Nasal cavity respiratory epithelium epithelial cell of viscerocranial mucosa (primary cell): ENCODE measurements at places on chromosomes 2 and 18. TPM values are rescaled to one million over a fixed set of nuclear protein-coding genes. Genes with fewer than 3 reads are reported as not detected.

The AQP12B gene
- total RNA-seq = not detected in 2 replicates

The OTX1 gene
- 2.7 and 8.1 TPM in 2 replicates for total RNA-seq

The LRRC30 gene
- total RNA-seq = not detected in 2 replicates

The DYNAP gene
- total RNA-seq = not detected in 2 replicates

The PROM2 gene
- total RNA-seq = 14.0 and 101 TPM in 2 replicates

The ZNF397 gene
- 13.7 and 21.2 TPM in 2 replicates for total RNA-seq

The CSRNP3 gene
- 0.34 and 1.5 TPM in 2 replicates for total RNA-seq

The LYPD6B gene
- 10.9 and 11.1 TPM in 2 replicates for total RNA-seq

The INPP5D gene
- total RNA-seq = 29.7 and 88.3 TPM in 2 replicates

The KLF7 gene
- total RNA-seq = 29.0 and 98.5 TPM in 2 replicates

The CTIF gene
- total RNA-seq = 17.8 and 44.1 TPM in 2 replicates

The NFATC1 gene
- total RNA-seq = 1.0 and 3.7 TPM in 2 replicates

The PFN4 gene
- total RNA-seq = 0.34 and 0.43 TPM in 2 replicates

The TEX44 gene
- total RNA-seq = not detected in 2 replicates

The SH3YL1 gene
- total RNA-seq = 84.8 and 102 TPM in 2 replicates

The EFEMP1 gene
- total RNA-seq = 51.9 and 213 TPM in 2 replicates

The GCKR gene
- under 0.01 TPM in 1 of 2 replicates, not detected in the other for total RNA-seq

The SERPINB11 gene
- total RNA-seq = under 0.01 and 0.93 TPM in 2 replicates

The ELOA2 gene
- total RNA-seq = not detected in 2 replicates

The TBR1 gene
- total RNA-seq = under 0.01 TPM in 1 of 2 replicates, not detected in the other

The RAX gene
- total RNA-seq = not detected in 2 replicates
